ENCODE measurements at places on chromosomes 2 and 18.

GRCh38 chr2:179751163-179751809, 110.1 kb downstream of the ZNF385B start:
- DNase-seq = no peak

- DNase-seq = no peak
Measured at GRCh38 chr18:22408059-22408458, 9.7 kb downstream of the CTAGE1 start.

GRCh38 chr2:172457536-172457935, 30.1 kb downstream of the ITGA6 start:
- DNase-seq = peak; percentile 57

- DNase-seq = no peak
Measured at GRCh38 chr2:60509066-60509465, 44.4 kb downstream of the BCL11A start.

DNA sequence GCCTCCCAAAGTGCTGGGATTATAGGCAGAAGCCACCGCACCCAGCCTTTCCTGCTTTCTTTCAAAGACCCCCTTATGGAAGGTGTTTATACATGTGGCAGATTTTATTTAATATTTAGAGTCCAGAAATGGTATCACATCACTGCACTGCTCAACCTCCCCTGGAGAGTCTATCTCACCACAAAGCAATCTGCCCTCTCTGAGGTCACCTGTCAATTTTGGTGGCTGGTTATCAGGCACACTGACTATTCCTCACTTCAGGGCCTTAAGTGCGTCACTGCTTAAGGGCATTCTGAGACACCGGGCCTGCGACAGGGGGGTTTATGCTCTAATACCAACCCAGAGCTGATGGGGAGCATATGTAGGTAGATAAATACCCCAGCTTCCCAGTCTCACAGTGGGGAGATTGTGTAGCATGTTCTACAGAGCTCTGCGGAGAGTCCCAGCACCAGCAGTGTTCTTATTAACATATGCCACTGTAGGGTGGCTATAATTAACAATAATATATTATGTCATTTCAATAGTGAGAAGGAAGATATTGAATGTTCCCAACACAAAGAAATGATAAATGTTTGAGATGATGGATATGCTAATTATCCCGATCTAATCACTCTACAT, 42.7 kb upstream of the ZDBF2 start:
- DNase-seq = no peak

DNA sequence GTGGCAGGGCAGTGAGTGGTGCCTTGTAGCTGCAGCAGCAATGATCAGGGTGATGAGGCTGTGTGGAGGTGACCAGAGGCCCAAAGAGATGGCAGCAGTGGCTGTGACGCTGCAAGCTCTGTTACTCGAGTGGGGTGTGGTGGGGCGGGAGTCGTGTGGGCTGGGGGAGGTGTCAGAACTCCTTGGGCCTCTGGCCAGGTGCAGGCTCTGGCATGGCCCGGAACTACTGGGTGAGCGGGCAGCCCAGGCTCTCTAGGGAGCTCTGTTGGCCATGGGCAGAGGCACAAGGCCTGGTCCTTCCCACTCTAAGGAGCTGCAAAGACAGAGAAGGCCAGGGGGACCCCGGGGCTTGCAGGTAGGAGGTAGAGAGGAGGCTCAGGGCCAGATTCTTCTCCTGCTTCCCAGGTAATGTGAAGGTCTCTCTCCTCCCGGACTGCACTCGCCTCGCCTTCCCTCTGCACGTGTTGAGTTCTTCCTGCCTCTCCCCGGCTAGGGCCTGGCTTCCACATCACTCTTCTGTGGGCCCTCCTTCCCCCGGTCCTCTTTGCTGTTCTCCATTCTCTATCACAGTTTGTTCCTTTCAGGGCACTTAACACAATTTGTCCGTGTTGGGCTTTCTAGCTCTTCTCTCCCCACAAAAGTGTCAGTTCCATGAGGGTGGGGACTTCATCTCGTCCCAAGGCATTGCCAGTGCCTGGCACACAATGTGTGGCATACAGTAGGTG, 114.8 kb downstream of the MCFD2 start:
- DNase-seq = no peak

DNA sequence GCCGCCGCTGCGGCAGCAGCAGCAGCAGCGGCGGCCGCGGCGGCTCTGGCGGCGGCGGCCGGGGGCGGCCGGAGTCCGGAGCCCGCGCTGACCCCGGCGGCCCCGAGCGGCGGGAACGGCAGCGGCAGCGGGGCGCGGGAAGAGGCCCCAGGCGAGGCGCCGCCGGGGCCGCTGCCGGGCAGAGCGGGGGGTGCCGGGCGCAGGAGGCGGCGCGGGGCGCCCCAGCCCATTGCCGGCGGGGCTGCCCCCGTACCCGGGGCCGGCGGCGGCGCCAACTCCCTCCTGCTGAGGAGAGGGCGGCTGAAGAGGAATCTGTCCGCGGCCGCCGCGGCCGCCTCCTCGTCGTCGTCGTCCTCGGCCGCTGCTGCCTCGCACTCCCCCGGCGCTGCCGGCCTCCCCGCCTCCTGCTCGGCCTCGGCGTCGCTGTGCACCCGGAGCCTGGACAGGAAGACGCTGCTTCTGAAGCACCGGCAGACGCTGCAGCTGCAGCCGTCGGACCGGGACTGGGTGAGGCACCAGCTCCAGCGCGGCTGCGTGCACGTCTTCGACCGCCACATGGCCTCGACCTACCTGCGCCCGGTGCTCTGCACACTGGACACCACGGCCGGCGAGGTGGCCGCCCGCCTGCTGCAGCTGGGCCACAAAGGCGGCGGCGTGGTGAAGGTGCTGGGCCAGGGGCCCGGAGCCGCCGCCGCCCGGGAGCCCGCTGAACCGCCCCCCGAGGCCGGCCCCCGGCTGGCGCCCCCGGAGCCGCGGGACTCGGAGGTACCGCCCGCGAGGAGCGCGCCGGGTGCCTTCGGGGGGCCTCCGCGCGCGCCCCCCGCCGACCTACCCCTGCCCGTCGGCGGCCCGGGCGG, 646 bp downstream of the PHLPP1 start:
- DNase-seq = peak; percentile 66

DNA sequence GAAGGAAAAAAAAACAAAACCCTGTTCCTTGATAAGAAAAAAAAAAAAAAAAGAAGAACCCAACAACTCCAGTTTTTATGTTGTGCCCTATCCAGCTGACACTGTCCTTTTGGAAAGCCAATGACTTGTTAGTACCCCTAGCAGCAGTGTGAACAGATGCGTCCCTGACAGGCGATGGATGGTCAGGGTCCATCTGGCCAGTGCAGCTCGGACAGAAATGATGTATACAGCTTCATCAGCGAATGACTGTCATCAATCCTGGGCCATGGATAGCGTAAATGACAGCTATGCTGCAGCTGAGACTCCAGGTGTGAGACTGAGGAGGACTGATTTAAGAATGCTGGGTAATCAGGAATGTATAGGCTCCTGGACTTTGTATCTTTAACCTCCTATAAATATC, 318.8 kb upstream of the FIGN start:
- no peak for DNase-seq

GRCh38 chr2:86315084-86315483, 22.3 kb downstream of the REEP1 start:
- DNase-seq = no peak

DNA sequence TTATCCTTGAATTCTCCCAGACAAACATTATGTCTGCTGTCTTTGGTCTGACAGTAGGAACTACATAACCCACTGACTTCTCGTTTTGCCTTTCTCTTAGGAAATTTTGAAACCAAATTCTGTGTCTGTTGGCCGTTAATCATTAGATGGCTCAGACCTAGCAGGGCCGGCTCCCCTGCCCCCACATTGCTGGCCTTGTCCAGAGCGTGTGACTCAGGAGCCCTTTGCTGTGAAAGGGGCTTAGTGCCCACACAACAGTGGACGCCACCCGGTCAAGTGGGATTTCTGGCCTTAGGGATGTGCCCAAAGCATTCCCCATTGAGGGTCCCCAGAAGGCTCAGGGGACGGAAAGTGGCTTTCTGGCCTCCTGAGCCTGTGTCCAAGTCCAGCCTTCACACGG, 137.5 kb downstream of the CTIF start:
- no peak for DNase-seq

GRCh38 chr2:144377914-144378313, 142.0 kb downstream of the ZEB2 start:
- DNase-seq = no peak

GRCh38 chr18:40690062-40690461, 1265.0 kb upstream of the PIK3C3 start:
- DNase-seq = no peak

DNA sequence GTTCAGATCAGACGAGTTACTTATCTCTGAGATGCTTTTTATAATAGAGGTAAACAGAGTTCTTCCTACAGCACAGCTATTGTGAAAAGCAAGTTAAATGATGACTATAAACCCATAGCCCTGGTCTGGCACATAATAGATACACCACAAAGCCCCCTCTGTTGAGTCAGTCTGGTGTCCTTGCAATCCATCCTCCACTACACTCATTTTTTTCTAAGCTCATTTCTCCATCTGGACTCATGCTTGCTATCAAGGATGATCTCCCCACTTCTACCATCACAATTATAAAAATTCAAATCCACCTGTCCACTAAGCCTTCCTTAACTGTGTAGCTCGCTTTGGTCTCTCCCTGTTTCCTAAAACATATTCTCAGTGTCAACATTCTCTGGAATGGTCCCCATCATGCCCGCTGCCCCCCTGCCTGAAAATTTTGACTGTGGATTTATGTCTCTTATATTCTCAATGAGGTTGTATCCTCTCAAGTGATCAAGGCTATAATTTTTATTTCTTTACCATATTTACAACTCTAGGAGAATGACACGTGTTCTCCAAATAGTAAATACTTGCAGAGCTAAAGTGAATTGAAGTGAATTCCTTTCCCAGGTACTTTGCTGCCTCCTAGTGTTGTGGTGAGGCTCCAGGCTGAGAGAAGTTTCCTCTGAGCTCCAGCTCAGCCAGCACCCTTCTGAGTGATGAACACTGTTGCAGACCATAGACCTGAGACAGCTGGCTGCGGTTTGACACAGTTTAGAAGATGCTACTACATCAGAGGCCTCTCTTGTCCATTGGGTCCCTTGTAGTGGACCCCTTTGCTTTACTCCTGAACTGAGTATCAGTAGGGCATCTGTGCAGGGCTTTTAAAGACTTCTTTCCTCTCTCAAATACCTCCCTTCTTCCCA, 108.7 kb downstream of the DPP10 start:
- peak; percentile 52 for DNase-seq

DNA sequence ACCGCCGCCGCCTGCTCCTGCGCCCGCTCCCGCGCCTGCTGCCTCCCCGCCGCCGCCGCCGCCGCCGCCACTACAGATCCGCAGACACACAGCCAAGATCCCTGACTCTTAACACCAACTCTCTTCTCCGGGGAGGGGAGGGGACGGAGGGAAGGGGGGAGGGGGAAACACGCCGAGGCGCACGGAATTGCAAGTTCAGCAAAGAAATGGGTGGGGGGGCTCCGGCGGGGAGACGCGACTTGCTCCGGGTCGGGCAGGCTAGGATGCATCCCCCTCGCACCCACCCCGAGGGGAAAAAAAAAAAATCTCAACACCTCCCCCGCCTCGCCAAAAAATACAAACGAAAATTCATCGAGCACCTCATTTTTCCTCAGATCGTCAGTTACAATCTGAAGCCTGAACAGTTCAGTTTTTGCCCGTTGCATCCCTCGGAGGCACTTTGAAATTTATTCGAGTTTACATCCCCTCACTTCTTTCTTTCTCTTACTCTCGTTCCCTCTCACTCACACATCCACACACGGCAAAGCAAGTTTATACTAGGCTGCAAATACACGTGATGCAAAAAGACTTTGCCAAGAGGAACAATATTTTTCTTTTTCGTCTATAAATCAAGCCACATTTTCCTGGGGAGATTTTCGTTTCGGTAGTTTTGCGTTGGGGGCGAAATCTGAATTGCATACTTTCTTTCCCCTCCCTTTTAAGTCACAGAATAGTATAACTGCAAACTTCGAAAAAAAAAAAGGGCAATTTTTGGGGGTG, at the start of gene TCF4:
TSS of gene TCF4 (minus strand) at position 82 of the 759 bp plus-strand sequence. CDS start 1,076 bp downstream, outside the sequence.
- peak; percentile 71 for DNase-seq

DNA sequence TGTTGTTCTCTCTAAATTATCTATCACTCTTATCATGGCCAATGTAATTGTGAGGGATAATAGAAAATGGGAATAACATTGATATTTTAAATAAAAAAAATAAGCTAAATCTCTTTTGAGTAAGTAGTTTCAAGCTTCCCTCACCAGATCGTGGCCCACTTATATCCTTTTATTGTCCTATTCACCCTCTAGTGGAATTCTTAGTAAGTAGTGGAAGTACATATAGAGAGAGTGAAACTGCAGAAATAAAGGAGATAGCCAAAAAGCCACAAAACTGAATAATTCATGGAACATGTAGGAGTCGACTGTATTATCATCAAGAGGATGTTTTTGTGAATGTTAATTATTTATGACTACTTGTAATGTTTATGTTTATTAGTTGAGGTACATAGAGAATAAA, 66.1 kb upstream of the DTNA start:
- DNase-seq = no peak

DNA sequence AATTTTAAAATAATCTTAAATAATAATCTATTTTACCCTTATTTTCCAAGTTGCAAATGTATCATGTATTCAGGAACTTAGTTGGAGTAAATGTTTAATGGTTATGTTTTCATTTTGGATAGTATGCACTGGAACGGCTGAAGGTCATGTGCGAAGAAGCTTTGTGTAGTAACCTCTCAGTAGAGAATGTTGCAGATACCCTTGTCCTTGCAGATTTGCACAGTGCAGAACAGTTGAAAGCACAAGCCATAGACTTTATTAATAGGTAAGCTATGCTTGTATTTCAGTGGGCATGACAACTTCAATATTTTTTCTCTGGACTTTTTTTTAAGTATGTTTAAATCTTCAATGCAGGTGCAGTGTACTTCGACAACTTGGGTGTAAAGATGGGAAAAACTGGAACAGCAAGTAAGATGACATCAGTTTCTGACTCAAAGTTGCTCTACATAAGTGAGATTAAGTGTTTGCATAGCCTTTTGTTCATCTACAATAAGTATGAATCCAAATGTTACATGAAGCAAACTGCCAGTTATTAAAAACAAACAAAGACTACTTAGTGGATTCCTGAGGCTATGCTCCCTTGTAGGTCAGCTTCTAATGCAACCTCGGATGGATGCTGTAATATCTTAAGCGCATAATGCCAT, 63.1 kb downstream of the SPOPL start:
- no peak for DNase-seq

- no peak for DNase-seq
Measured at GRCh38 chr2:105313877-105314276, 15.7 kb downstream of the TGFBRAP1 start.

DNA sequence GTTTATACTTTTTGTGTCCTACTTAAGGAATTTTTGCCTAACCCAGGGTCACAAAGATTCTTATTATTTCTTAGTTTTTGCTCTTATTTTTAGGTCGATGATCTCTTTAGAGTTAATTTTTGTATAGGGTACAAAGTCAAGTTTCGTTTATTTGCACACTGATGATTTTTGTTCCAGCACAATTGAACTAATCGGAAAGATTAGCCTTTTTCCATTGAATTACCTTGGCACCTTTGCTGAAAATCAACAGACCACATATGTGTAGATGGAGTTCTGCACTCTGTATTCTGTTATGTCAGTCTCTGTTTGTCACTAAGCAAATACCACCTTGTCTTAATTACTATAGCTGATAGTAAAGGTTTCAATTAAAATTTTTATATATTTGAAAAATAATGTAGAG, 18.7 kb downstream of the EML4 start:
- DNase-seq = no peak

- DNase-seq = peak; percentile 50
Measured at GRCh38 chr2:43105586-43106558, 120.5 kb downstream of the ZFP36L2 start.
